ENCODE measurements at places on chromosomes 13 and 19.
A peak's percentile ranks its signal among the peaks of the same experiment; 100 is the strongest.

DNA sequence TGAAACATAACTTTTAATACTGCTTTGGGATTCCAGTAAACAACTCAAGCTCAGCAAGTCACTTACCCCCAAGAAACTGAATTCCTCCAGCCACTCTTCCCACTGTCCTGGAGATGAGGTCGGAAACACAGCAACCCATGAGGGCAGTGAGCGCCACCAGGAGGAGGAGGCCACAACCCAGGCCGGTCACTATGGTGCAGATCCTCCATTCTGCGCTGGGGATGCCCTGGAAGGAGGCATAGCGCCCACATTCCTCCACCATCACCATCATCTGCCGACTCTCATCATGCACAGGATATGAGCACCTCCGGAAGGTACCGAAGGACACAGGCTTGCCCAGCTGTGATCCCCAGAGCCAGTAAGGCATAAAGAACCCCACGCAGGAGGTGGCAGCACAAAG, 2.2 kb downstream of the LHFPL6 start:
- DNase-seq = no peak

- no peak for DNase-seq
These were observed 22.9 kb upstream of the SHISA2 start for GRCh38 chr13:26074706-26075105.

DNA sequence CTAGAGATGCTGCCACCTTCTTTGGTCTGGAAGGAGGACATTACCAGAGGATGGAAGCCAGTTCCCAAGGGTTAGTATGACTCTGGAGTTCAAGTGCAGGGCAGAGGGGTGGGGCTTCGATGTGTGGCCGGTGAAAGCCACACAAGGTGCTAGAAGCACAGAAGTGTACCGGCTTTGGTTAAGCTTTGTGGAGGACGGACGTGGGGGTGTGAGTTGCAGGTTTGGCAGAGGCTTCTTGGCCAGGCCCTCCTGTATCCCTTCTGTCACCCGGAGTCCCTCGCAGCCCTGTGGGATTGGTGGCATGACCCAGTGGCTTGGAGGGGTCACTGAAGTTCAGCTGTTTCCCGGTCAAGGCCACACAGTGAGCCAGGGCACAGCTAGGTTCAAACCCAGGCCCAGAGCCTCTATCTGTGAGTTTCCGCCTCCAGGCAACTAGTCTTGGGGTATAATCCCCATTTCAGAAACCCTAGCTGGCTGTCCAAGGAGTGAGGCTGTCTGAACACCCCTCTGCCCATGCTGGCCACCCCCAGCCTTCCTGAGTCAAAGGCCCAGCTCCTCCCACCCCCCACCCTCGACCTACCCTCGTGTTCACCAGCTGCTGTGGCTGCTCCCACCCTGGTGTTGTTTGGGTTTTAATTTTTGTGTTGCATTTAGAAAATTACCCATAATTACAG, 4.6 kb upstream of the SSBP4 start:
- no peak for DNase-seq

DNA sequence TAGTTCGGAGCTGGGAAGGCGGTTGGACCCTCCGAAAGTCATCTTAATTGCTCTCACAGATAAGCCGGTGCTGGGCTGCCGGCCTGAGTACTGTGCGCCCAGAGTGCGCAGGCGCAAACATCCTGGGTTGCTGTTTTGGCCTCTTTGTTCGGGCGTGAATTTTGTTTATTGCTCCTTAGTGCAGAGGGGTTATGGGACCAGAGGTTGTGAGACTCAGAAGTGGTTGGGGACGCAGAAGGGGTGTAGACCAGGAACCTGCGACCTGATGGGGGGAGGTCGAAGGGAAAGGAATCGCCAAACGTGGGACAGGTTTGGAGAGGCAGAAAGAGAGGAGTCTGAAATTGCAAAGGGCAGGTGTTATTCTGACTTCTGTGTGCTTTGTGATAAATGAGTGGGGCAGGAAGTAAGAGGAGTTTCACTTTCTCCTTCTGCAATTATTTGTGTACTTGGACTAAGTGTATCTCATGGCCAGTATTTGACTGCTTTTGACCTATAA, 607 bp upstream of the ZNF566 start:
- DNase-seq = peak; percentile 84

DNA sequence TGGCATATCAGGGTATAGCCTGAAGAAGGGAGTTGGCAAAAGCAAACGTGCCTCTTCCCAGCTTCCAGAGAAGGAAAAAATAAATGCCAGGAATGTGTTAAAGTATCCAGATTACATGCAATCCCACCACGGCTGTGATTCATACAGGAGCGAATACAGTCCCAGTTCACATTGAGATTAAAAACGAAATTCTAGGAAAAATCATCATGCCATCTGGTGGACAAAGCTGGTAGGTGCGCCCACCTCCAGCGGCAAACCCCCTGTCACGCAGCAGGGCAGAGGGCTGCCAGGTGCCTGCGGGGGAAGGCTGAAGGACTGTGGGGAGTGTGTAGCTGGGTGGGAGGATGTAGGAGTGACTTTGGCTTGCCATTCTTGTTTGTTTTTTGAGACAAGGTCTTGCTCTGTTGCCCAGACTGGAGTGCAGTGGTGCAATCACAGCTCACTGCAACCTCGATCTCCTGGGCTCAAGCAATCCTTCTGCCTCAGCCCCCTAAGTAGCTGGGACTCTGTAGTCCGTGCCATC, 6.4 kb upstream of the DMWD start:
- DNase-seq = peak; percentile 61

DNA sequence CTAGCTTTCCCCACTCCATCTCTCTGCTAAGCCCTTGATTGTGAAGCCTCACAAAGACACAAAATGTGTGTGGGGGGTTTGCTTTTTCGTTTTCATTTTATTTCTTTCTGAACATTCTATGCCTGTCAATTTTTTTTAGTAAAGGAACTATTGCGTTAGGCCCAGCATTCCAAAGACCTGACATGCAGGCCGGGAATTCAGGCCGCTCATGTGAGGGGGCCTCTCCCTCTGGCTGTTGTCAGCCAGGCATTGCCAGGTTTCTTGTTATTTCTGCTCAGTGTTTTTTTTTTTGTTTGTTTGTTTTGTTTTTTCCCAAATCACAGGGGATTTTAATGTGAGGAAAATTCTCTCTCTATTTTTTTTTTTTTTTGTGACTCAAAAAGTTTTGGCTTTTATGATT, 10.3 kb upstream of the MEDAG start:
- DNase-seq = peak; percentile 71

- no peak for DNase-seq
These were observed 393.6 kb downstream of the LMO7 start for GRCh38 chr13:76029706-76030105.

- DNase-seq = no peak
These were observed 2.0 kb upstream of the SYCE2 start for GRCh38 chr19:12921047-12921446.

DNA sequence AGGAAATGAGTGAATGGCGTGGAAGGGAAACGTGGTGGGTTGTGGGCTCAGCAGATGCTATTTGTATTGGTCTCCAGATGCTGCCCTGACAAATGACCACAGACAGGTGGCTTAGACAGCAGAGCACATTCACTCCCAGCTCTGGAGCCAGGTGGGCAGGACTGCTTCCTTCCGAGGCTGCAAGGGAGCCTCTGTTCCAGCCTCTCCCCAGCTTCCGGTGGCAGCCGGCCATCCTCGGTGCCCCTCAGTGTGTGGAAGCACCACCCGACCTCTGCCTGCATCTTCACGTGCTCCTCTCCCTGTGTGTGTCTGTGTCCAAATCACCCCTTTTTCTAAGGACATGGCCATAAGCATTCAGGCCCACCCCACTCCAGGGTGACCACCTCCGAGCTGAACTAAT, 105.1 kb downstream of the SOX1 start:
- no peak for DNase-seq

- no peak for DNase-seq
These were observed 15.0 kb downstream of the POLR1D start for GRCh38 chr13:27636589-27637288.

- no peak for DNase-seq
These were observed 15.4 kb upstream of the PTOV1 start for GRCh38 chr19:49835562-49835961.

DNA sequence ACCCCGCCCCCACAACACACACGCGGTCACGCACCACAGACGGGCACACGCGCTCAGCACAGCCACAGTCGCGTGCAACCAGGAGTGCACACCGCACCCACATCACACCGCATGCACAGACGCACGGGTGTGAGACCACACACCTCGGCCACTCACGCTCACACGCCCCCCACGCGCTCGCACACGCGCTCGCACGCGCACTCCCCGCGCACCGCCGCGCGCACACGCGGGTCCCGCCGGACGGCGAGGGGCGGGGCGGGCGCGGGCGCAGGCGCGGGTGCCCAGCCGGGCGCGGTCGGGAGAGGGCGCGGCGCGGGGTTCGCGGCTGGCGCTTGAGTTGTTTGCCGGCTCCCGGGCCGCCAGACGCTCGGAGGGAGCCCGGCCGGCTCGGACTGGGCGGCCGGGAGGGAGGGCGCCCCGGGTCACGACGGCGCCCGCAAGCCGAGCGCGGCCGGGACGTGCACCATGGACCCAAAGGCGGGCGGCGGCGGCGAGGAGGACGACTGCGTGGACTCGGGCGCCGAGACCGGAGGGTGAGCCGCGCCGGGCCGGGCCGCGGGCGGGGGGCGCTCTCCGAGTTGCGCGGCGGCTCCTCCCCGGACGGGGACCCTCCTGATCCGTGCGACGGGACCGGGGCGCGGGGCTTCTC, at the start of gene FAM124A:
TSS of gene FAM124A (plus strand) at position 362 of the 649 bp plus-strand sequence. CDS start at position 466, 104 bp downstream.
- DNase-seq = no peak

- no peak for DNase-seq
These were observed 46.8 kb downstream of the C13orf46 start for GRCh38 chr13:113926951-113927660.

- no peak for DNase-seq
These were observed 1.4 kb downstream of the PLPP2 start for GRCh38 chr19:289651-290371.

- DNase-seq = no peak
These were observed 118.1 kb upstream of the FRY start for GRCh38 chr13:31913459-31913858.

DNA sequence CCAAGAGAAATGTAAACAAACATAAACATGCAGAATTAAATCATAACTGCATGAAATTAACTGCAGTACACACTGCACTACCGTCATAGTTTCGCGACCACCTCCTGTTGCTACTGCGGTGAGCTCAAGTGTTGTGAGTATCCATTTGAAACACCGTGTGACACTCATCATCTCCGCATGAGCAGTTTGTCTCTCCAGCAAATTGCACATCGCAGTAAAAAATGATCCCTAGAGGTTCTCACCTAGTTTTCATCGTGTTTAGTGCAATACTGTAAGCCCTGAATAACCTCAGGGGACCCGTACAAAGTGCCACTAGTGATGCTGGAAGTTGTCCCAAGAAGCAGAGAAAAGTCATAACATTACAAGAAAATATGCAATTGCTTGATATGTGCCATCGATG, 147.7 kb downstream of the DPF1 start:
- no peak for DNase-seq

GRCh38 chr19:3159565-3159964, 19.0 kb upstream of the S1PR4 start:
- no peak for DNase-seq

- DNase-seq = no peak
These were observed 59.4 kb downstream of the ZDHHC20 start for GRCh38 chr13:21399741-21400140.

DNA sequence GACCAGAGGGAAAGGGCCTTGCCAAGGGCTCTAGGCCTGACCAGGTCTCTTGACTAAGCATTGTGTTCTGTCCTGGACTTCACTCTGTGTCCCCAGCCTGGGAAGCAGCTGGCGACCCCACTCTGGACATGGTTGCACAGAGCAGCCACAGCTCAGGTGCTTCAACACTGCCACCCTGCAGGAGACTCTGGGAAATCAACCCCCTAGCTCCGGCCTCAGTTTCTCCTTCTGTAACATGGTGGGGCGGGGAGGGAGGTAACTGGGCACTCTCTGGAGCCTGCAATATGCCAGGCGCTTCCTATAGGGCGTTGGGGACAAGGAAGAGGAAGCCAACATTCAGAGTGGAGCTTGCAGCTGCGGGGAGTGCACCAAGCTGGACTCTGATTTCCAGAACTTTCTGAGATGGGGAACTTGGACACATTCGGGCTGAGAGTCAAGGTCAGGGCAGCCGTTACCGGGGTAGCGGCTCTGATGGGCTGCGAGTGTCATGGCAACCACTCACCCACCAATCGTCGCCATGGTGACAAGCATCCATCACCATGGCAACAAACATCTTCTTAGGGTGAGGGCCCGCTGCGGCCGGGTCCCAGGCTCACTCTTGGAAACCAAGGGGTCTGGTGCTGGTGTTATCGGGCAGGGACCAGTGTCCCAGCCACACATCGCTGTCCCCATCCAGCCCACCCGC, 12.8 kb downstream of the F2RL3 start:
- DNase-seq = no peak

GRCh38 chr13:39130301-39130700, 92.0 kb downstream of the NHLRC3 start:
- DNase-seq = no peak

Data from AG04450 (cell line).